ENCODE measurements at places on chromosomes 11 and 22. TPM values are rescaled to one million over a fixed set of nuclear protein-coding genes. Genes with fewer than 3 reads are reported as not detected.

The ATXN10 gene
- 23.2 TPM for total RNA-seq

The TRIM49 gene
- not detected for total RNA-seq

The SPI1 gene
- not detected for total RNA-seq

The DNAJB7 gene
- total RNA-seq: not detected

The IL10RA gene
- not detected for total RNA-seq

DNA sequence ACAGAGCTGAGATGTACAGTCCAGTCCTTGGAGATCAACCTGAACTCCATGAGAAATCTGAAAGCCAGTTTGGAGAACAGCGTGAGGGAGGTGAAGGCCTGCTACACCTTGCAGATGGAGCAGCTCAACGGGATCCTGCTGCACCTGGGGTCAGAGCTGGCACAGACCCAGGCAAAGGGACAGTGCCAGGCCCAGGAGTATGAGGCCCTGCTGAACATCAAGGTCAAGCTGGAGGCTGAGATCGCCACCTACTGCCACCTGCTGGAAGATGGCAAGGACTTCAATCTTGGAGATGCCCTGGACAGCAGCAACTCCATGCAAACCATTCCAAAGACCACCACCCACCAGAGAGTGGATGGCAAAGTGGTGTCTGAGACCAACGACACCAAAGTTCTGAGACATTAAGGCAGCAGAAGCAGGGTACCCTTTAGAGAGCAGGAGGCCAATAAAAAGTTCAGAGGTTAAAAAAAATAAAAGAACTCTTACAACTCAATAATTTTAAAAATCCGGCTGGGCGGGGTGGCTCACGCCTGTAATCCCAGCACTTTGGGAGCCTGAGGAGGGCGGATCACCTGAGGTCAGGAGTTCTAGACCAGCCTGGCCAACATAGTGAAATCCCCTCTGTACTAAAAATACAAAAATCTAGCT lies 69.9 kb upstream of the RTL6 start:
- peak; percentile 42 for DNase-seq

DNA sequence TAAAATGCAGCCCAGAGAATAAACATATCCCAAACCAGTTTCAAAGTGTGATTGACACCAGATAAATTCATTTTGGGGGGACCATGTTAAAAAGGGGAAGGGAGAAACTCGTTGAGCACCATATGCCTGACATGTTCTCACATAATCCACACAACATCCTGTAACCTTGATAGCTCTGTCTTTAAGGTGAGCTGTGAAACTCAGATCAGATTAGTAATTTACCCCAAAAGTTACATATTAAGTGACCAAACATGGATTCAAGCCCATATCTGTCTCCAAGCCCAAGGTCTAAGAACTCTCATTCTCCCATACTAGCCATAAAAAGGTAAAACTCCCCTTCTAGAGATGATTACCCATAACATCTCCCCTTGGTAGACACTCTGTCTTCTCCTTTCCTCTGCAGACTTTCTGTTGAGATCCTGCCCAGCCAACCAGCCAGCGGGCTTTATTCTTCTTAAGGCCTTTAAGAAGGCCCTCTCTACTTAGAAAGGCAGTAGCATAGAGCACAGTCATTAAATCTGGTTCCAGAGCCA lies 150.7 kb downstream of the CCDC34 start:
- no peak for DNase-seq

DNA sequence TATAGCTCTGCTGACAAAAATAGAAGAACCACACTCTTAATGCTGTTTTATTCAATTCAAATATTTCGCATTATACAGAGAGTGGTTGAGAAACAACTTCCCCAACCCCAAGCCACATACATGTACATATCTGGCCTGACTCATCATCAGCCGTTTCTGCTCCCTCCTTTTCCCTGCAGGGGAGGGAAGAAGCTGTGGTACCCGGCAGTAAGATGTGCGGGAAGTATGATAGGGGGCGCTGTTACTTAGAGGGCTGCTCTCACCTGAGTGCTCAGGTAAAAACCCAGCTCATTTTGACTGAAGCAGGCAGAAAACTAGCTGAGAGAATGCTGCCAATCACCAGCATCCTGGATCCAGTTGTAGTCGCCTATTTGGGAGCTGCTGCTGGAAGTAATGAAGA lies 85.5 kb downstream of the NELL1 start:
- peak; percentile 15 for DNase-seq

- no peak for DNase-seq
Observed at GRCh38 chr11:92082652-92083051, 142.0 kb upstream of the FAT3 start.

GRCh38 chr11:86772999-86773398 lies 27.3 kb upstream of the PRSS23 start:
- DNase-seq: no peak

DNA sequence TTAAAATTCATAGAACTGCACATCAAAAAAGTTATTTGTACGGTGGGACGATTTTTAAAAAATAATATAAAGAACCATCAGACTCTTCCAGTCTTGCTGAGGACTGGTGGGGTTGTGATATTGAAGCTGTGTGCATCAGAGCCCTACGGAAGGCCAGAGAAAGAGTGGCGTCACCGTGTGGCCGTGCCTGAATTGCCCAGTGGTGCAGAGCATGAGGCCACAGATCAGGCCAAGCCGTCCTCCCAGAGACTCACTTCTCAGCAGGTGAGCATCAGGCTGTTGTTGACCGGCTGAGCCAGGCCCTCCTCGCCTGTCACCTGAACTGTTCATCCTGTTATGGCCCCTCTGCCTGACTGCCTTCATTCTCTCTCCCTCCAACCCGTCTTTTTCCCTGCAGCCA lies 1013.9 kb downstream of the TBC1D22A start:
- DNase-seq: peak; percentile 4
